ENCODE measurements at places on chromosomes 1 and 21.

- DNase-seq = no peak
Measured at GRCh38 chr1:171484760-171485374, 463 bp upstream of the PRRC2C start.

GRCh38 chr1:32992489-32993323 is 28.1 kb upstream of the RNF19B start:
- DNase-seq = no peak

DNA sequence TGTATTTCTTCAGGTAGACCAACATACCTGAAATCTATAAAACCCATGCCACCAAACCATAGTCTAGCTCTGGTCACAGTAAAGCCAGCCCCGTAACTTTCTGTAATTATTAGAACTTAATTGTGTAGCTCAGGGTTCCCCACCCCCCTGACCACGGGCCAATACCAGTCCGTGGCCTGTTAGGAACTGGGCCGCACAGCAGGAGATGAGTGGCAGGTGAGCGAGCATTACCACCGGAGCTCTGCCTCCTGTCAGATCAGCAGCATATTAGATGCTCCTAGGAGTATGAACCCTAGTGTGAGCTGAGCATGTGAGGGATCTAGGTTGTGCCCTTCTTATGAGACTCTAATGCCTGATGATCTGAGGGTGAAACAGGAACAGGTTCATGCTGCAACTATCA is 14.6 kb downstream of the TENT5C start:
- DNase-seq = no peak

DNA sequence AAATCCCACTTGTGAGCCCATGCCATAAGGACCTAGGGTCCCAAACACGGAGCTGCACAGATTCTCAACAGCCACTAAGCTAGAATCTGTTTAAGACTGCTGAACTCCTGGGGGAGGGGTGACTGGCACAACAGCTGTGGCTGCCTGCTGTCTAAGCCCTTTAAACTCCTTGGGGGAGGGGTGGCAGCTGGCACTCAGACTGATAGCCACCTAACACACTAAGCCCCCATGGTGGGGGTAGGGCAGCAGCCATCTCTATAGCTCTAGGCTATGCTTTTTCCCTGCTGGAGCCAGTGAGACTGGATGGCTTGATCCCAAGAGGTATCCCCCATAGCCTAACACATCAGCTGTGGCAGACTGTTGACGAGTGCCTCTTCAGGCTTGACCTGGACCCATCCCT is 73.3 kb upstream of the FMO3 start:
- no peak for DNase-seq

DNA sequence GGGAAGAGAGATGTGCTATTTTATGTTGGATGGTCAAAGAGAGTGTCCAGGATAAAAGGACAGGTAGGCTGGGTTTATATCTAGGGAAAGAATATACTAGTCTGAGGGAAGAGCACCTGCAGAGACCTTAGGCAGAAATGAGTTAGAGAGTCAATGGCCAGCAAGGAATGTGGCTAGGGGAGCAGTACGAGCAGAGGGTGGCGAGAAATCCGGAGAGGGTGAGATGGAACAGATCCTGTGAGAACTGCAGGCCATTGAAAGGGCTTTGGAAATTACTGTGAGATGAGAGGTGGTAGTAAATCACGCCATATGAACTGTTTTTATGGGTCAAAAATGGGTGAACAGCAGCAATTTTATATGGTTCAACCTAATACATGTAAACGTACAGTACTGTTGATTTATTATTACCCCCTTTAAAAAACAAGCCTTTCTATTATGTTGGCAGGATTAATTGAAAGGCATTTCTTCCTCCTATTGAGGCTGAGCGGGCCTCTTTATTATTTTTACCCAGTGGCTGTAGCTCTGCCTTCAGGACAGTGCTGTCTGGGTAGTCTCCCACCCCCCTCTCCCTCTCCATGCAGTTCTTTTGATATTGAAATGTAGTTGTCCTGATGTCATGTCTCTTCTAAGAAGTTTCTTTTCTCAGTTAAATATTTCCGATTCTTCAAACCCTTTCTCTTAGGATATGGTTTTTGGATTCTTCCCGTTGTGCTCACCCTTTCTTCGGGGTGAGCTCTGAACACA is 75.2 kb upstream of the CD1D start:
- DNase-seq = no peak

DNA sequence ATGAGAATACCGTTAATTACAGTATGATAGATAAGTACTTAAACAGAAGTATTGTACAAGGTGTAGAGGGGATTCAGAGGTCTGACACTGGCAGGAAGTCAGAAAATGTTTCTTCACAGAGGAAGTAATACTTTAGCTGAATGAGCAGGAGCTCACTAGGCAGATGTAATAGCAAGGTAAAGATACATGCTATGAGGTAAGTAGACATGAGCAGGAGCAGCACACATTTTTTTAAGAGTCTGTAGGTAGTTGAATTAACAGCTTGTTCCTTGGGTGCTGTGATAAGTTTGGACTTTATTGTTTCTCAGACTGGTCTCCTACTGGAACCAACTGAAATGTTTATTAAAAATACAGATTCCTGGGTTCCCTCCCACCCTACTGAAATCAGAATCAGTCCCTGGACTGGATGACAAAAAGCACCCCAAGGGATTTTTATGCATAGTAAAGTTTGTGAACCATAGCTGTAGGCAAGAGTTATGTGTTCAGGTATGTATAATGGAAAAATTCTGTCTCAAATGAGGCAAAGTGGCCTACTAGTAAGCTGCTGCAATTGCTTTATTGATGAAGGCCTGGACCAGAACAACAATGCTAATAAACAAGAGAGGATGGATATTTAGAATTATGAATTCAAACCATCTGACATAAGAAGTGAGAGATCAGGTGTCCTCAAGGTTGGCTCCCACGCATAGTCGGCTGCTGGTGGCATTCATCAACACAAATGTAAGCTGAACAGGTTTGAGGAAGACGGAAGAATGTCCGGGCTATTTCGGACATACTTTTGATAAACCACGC is 902 bp downstream of the AP4B1 start:
- DNase-seq = no peak

- DNase-seq = no peak
Measured at GRCh38 chr21:38524168-38525153, 26.2 kb upstream of the ERG start.

GRCh38 chr1:219365451-219365850 is 191.8 kb downstream of the LYPLAL1 start:
- DNase-seq = no peak

DNA sequence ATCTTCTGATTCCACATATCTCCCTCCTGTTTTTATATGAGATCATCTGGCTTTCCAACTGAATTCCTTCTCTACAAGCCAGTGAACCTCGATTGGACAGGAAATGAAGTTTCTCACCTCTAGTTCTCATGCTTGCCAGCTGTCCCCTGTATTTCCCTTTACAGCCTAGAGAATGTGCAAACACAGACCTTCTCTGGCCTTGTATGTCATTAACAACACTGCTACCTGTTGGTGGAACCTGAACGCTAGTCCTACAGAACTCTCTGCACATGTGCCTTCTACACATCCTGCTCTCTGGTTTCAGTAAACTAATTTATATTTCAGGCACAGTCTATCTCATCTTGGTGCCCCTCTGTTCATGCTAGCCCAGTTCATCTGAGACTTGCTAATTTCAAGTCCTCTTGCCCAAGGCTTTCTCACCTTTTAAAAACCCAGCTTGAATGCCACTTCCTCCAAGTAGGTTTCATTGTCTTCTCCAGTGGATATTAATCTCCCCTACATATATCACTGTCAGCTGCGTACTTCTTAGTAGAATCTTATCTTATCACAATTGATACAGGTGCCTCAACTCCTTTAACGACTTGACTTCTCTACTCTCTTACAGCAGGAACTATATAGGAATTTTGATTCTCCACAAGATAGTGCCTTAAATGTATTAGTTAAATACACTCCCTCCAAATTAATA is 549.9 kb downstream of the PLPP3 start:
- DNase-seq = no peak

DNA sequence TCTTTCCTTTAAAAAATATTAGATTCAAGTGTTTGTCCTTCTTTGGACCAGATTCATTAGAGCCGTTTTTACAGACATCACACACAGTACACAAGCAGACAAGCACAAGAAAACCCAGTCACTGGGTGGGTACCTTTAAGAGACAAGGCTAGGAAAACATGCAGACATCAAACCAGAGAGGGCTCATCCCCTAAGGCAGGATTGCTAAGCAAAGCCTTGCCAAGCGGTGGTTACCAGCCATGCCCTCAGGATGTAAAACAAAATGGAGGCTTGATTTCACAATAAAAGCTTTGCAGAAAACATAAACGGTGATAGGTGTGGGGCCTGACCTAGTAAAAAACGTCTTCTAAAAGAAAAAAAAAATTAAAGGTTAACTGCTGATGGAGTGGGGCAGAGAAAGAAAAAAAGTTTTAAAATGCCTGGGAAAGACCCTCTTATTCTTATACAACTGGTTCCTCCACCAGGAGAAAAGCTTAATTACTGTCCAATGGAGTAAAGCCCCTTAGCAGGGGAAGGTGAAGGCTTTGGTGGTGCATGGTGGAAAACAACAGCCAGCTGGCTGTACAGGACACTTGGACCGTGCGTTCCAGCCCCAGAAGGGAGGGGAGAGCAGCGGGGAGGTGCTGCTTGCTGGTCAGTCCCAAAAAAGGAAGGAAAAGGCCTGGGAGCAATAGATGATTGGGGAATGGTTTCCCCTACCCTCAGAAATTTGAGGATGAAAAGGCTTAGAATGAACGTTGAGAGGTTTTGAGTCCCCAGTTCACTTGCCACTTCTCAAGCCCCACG is 30.4 kb upstream of the FMO1 start:
- DNase-seq = no peak

DNA sequence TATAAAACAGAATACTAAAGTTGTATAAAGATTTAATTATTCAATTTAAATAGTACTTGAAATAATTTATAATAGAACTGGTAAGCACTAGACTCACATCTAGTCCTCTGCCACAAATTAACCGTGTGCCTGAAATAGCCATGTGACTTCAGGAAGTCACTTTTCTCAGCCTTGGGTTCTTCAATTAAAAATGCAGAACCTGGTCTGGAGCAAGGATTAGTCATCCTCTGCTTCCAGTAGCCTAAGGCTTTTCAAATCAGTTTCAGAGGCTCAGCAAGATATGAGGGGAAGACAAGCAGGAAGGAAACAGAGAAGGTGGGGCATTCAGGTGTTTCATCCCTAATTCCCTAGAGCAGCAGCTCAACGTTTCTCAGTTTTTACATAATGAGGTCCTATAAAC is 23.0 kb downstream of the DPH5 start:
- no peak for DNase-seq

- DNase-seq = no peak
Measured at GRCh38 chr1:94048413-94049164, 72.4 kb downstream of the ABCA4 start.

- DNase-seq = no peak
Measured at GRCh38 chr1:9317591-9318417, 25.1 kb downstream of the SPSB1 start.

DNA sequence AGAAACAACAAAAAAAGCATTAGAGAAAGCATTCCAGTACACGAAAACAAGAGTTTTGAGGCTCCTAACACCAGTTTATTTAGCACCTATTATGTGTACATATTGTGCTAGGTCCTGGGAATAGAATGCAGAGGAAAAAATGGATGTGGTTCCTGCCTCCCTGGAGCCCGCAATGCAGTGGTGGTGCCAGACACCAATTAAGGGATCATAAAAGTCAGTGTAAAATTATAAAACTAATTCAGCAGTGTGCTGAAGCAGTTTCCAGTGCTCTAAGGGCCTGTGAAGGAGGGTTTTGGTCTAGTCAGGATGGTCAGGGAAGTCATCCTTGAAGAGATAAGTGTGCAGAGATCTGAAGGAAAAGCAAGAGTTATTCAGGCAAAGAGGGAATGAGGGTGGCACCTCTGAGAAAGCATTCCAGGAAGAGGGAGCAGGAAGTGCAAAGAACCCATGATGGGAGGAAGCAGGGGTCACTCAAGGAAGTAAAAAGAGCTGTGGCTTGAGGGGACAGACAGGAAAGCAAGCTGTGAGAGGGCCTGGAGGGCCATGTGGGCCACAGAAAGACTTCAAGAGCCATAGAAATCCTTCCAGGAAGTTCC is 65.2 kb upstream of the IFNLR1 start:
- DNase-seq = no peak

GRCh38 chr1:41775956-41776585 is 142.7 kb downstream of the HIVEP3 start:
- no peak for DNase-seq

DNA sequence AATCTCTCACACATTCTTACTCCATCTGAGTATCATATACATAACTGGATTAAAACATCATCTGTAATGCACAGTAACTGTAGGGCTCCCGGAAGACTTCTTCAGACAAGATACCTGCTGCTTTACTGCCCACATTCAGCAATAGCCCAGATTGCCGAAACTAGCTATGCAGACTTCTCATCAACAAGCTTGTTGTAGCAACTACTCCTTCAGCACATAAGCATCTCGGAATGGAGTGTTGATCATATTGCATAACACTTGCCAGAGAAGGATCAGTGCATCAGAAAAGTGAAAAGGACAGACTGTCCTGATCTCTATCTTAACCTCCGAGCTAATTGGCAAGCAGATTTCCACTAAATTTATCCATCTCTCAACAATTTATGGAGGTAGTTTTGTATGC is 354.6 kb upstream of the C1orf87 start:
- DNase-seq = no peak

- no peak for DNase-seq
Measured at GRCh38 chr1:172342584-172343239, 77.8 kb upstream of the C1orf105 start.

DNA sequence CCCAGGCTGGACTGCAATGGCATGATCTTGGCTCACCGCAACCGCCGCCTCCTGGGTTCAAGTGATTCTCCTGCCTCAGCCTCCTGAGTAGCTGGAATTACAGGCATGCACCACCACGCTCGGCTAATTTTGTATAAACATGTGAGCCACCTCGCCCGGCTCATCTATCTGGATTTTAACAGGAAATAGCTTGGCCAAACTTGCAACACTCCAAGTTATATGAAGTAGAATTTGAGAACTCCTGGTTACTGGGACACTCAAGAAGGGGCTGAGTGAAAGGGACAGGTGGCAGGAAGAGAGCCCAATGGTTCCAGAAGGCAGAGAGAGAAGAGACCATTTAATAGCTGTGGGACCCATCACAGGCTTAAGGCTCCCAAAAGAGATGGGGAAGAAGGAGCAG is 2.9 kb upstream of the GPX7 start:
- no peak for DNase-seq

GRCh38 chr1:46569884-46570725 is 18.7 kb upstream of the KNCN start:
- peak; percentile 41 for DNase-seq

DNA sequence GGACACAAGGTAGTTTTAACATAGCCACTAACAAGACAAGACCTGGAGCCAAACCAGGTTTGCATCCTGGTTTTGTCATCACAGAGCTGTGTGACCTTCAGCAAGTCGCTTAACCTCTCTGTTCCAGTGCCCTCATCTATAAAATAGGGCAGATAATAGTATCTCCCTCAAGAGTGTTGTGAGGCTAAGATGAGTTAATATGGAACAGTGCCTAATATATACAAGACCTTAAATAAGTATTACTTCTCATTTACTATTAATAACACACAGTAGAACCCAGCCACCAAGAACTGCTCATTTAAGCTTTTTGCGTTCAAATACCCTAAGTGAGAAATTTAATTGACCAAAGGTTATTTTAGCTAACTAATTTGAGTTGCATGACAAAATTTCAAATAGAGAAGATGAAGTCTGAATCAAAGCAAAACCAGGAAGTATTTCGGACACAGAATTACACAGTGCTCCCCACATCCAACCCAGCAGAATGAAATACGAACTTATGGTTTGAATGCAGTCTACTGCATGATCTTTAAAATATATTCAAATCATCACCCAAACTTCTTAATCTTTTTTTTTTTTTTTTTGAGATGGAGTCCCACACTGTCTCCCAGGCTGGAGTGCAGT is 123.9 kb upstream of the KRTAP19-8 start:
- no peak for DNase-seq

All from left renal cortex interstitium (tissue), 4 donors.